Neural progenitor cell (in vitro differentiated cells): ENCODE measurements at places on chromosomes 3 and 15. TPM values are rescaled to one million over a fixed set of nuclear protein-coding genes. Genes with fewer than 3 reads are reported as not detected.

DNA sequence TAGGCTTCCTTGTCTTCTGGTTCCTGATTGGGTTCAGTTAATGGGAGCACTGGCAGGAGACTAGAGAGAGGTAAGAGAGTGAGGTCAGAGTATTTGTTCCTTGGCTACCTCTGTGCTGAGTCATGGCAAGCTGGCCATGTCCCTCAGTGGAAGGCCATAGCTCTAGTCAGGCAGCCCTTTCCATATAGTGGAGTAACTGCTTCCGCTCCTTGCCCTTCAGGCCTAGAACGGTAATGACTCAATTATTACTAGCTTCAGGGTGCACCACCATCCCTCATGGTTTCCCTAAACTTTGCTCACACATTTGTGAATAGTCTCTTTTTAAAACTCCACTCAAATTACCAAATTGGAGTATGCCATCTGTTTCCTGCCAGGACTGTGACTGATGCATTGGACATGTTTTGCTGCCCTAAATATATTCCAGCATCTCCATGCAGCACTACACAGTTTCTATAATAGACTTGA lies 10.5 kb upstream of the ANO10 start:
- no peaks in the 10 kb centered on the region for H3K4me1 ChIP-seq
- H3K4me3 ChIP-seq = no peak overlapping the region
- no peak overlapping the region for H3K27ac ChIP-seq
- no peak for DNase-seq

The ACOX2 gene
- total RNA-seq = 4.3 and 7.6 TPM in 2 replicates

- no peaks in the 10 kb centered on the region for H3K36me3 ChIP-seq
- H3K27ac ChIP-seq = no peak overlapping the region
- DNase-seq = no peak
- H3K27me3 ChIP-seq = no peaks in the 10 kb centered on the region
- no peak overlapping the region for H3K4me3 ChIP-seq
These were observed 118.3 kb downstream of the TIGIT start for GRCh38 chr3:114411811-114412803.

The WWTR1 gene
- total RNA-seq = 8.0 and 13.9 TPM in 2 replicates

GRCh38 chr3:184178521-184179138 lies 4.0 kb downstream of the AP2M1 start:
- no peak for DNase-seq
- H3K4me3 ChIP-seq = no peak overlapping the region
- H3K36me3 ChIP-seq = no peaks in the 10 kb centered on the region
- H3K4me1 ChIP-seq = peaks cover 22% of the 10 kb centered on the region
- H3K27me3 ChIP-seq = no peaks in the 10 kb centered on the region

DNA sequence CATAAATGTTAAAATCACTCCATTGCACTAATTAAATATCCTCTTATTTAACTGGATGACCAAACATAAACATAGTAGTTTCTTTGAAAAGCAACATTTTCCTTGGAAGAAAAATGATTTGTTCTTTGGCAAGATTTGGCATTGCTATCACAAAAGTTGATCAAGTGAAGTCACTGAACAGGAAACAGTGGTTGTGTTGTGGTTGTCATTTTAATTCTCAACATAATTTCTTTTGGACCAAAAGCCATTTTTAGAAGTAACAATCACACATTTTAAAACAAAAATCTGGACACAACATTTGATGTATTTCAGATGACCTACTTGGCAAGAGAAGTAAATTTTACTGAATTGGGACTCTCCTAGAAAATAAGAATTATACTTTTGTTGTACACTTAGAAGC lies 872.3 kb downstream of the ROBO1 start:
- peaks cover 61% of the 10 kb centered on the region for H3K4me1 ChIP-seq
- H3K36me3 ChIP-seq = no peaks in the 10 kb centered on the region
- DNase-seq = no peak
- H3K27ac ChIP-seq = peak overlapping the region; percentile 86
- H3K4me3 ChIP-seq = no peak overlapping the region
- H3K27me3 ChIP-seq = no peaks in the 10 kb centered on the region

The LRRC31 gene
- not detected in 2 replicates for total RNA-seq

GRCh38 chr3:11709782-11710181 lies 66.1 kb upstream of the VGLL4 start:
- no peak overlapping the region for H3K4me3 ChIP-seq
- no peaks in the 10 kb centered on the region for H3K36me3 ChIP-seq
- H3K27ac ChIP-seq = no peak overlapping the region

DNA sequence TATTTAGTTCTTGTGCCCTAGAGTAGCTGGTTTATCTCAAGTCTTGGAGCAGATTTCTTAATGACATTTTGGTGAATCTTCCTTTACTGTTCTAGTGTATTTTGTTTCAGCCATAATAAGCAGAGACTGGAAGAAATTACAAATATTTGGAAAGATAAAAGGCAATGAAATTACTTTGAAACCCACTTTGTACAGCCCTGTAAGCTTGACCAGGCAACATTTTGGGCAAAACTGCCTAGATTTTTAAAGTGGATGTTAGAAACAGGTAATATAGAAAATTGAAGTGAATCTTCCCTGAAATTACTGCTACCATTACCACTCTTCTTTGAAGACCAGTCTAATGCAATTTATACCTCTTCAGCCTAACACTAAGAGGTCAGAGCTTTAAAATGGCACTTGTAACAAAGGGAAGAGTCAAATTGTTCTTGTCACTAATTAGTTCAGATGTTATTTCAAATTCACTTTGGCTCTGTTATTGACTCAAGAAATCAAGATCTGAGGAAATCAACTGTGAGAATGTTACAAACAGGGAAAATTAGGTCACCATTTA lies 589.4 kb downstream of the NLGN1 start:
- H3K36me3 ChIP-seq = no peaks in the 10 kb centered on the region
- no peaks in the 10 kb centered on the region for H3K27me3 ChIP-seq
- DNase-seq = no peak
- H3K4me3 ChIP-seq = no peak overlapping the region
- no peak overlapping the region for H3K27ac ChIP-seq

- H3K27ac ChIP-seq = no peak overlapping the region
- no peaks in the 10 kb centered on the region for H3K4me1 ChIP-seq
- DNase-seq = no peak
- H3K27me3 ChIP-seq = no peaks in the 10 kb centered on the region
These were observed 7.6 kb upstream of the FOXP1 start for GRCh38 chr3:71591101-71591500.

The LXN gene
- total RNA-seq = 20.7 and 25.9 TPM in 2 replicates

- peak; percentile 87 for DNase-seq
- H3K27ac ChIP-seq = no peak overlapping the region
- H3K4me1 ChIP-seq = peaks cover 10% of the 10 kb centered on the region
These were observed 99.3 kb downstream of the BDH1 start for GRCh38 chr3:197456261-197457091.

- no peaks in the 10 kb centered on the region for H3K27me3 ChIP-seq
- peaks cover 56% of the 10 kb centered on the region for H3K36me3 ChIP-seq
- H3K4me3 ChIP-seq = no peak overlapping the region
These were observed 79.0 kb downstream of the CHD2 start for GRCh38 chr15:92979011-92979701.
